Progenitor cell of endocrine pancreas (in vitro differentiated cells): ENCODE measurements at places on chromosomes 6 and 20. TPM values are rescaled to one million over a fixed set of nuclear protein-coding genes. Genes with fewer than 3 reads are reported as not detected.

- no peak for DNase-seq
- H3K36me3 ChIP-seq, result no peaks in the 10 kb centered on the region
- H3K4me1 ChIP-seq, result no peaks in the 10 kb centered on the region
Observed at GRCh38 chr20:43529457-43530153, 22.1 kb downstream of the L3MBTL1 start.

ESF1 gene
- 17.9 and 18.5 TPM in 2 replicates for total RNA-seq

CAPN11 gene
- not detected in 2 replicates for total RNA-seq

GRCh38 chr6:53692172-53692571 is 26.6 kb upstream of the KLHL31 start:
- H3K27ac ChIP-seq, result no peak overlapping the region
- H3K4me3 ChIP-seq, result no peak overlapping the region
- no peak for DNase-seq
- H3K27me3 ChIP-seq, result peaks cover 1% of the 10 kb centered on the region

GRCh38 chr20:46210672-46211330 is 92.7 kb downstream of the CD40 start:
- H3K27ac ChIP-seq, result no peak overlapping the region
- peaks cover 2% of the 10 kb centered on the region for H3K4me1 ChIP-seq
- peaks cover 39% of the 10 kb centered on the region for H3K27me3 ChIP-seq
- no peaks in the 10 kb centered on the region for H3K36me3 ChIP-seq
- H3K4me3 ChIP-seq, result no peak overlapping the region

ULBP2 gene
- total RNA-seq, result not detected in 2 replicates

TRIM31 gene
- total RNA-seq, result not detected in 2 replicates

DNA sequence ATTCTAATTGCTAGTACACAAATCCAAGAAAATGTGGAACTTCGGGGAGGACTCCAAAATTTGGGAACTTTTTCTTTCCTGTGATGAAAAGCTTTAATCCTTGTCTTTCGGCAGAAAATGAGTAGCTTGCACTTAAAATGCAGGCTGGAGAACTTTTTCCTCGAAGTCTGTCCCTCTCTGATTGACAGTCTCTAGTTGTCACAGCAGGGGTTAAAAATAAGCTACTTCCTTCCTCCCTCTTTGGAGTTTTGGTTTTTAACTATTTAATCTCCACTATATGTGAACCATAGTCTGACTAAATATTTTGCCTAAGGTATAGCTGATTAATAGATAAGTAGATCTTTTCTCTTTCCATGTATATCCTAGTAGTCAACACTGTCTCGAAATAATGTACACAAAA is 66.8 kb upstream of the MBOAT1 start:
- no peak overlapping the region for H3K4me3 ChIP-seq
- H3K27ac ChIP-seq, result no peak overlapping the region
- peaks cover 7% of the 10 kb centered on the region for H3K4me1 ChIP-seq
- H3K27me3 ChIP-seq, result peaks cover 82% of the 10 kb centered on the region
- H3K36me3 ChIP-seq, result peaks cover 3% of the 10 kb centered on the region
- no peak for DNase-seq

GRCh38 chr6:13586603-13587542 is 12.5 kb downstream of the SIRT5 start:
- peaks cover 10% of the 10 kb centered on the region for H3K36me3 ChIP-seq
- H3K27ac ChIP-seq, result no peak overlapping the region
- no peaks in the 10 kb centered on the region for H3K27me3 ChIP-seq
- no peak overlapping the region for H3K4me3 ChIP-seq
- no peak for DNase-seq

MKKS gene
- 17.8 and 18.7 TPM in 2 replicates for total RNA-seq

PI16 gene
- not detected in 2 replicates for total RNA-seq

TNNC2 gene
- total RNA-seq, result 0.67 TPM in 1 of 2 replicates, not detected in the other

DNA sequence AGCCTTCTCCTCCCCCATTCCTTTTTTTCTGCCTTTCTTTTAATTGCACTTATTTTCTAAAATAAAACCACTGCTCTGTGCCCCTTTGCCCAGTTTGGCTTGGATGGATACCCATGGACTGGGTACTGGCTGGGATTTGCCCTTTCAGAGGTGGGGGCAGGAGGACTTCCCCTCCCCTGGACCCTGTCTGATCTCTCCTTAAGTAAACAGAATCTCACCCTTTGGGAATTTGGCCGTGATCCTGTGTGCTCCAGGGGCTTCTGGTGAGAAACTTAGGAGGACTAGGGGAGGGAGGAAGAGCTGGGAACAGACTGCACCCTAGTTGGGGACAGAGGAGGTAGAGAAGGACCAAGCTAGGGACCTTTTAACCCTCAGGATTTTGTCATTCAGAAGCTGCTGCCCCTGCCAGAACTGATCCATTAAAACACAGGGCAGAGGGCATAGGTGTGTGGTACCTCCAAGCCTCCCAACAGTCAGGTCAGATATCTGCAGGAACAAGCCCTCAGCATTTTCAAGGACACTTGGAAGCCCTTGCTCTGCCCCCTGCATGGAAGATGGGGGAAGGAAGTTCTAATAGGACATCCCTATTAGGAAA is 7.3 kb downstream of the FOXP4 start:
- H3K27ac ChIP-seq, result no peak overlapping the region
- H3K4me1 ChIP-seq, result peaks cover 55% of the 10 kb centered on the region
- DNase-seq, result no peak
- H3K4me3 ChIP-seq, result no peak overlapping the region

GRCh38 chr6:130105996-130106704 is 87.8 kb downstream of the L3MBTL3 start:
- no peak overlapping the region for H3K27ac ChIP-seq
- no peak for DNase-seq
- H3K4me1 ChIP-seq, result peaks cover under 1% of the 10 kb centered on the region
- H3K36me3 ChIP-seq, result peaks cover 48% of the 10 kb centered on the region
- H3K4me3 ChIP-seq, result no peak overlapping the region

GRCh38 chr6:16285467-16286150 is 47.2 kb downstream of the GMPR start:
- H3K36me3 ChIP-seq, result no peaks in the 10 kb centered on the region
- H3K27me3 ChIP-seq, result peaks cover 7% of the 10 kb centered on the region
- no peak overlapping the region for H3K4me3 ChIP-seq
- DNase-seq, result no peak
- no peak overlapping the region for H3K27ac ChIP-seq
- peaks cover 7% of the 10 kb centered on the region for H3K4me1 ChIP-seq

ADGB gene
- 0.04 TPM in 1 of 2 replicates, not detected in the other for total RNA-seq

DNA sequence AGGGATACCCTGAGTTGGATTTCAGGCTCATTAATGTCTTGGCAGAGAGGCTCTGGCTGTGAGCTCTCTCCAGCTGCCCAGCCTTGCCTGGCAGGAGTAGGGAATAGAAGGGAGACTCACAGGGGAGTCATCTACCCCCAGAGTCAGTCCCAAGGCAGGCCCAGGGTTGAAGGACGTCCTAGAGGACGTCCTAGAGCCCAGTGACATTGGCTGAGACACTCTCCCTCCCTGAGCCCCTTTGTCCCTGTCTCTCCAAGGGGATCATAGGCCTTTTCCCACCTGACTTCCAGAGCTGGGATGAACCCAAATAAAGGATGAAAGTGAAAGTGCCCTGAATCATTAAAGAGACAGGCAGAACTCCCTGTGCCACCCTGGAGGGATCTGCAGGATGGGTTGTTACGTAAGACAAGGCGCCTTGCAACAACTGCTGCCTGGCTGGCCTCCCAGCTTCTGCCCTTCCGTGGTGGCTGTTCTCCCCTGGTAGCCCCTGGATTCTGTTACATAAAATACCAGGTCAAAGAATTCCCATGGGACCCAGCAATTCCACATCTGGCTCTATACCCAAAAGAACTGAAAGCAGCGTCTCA is 53.6 kb upstream of the SIRPA start:
- no peaks in the 10 kb centered on the region for H3K36me3 ChIP-seq
- H3K4me1 ChIP-seq, result peaks cover 2% of the 10 kb centered on the region
- H3K4me3 ChIP-seq, result no peak overlapping the region
- no peak overlapping the region for H3K27ac ChIP-seq
- H3K27me3 ChIP-seq, result peaks cover 18% of the 10 kb centered on the region

SOBP gene
- total RNA-seq, result 15.4 and 17.0 TPM in 2 replicates

MAS1L gene
- total RNA-seq, result not detected in 2 replicates

DNA sequence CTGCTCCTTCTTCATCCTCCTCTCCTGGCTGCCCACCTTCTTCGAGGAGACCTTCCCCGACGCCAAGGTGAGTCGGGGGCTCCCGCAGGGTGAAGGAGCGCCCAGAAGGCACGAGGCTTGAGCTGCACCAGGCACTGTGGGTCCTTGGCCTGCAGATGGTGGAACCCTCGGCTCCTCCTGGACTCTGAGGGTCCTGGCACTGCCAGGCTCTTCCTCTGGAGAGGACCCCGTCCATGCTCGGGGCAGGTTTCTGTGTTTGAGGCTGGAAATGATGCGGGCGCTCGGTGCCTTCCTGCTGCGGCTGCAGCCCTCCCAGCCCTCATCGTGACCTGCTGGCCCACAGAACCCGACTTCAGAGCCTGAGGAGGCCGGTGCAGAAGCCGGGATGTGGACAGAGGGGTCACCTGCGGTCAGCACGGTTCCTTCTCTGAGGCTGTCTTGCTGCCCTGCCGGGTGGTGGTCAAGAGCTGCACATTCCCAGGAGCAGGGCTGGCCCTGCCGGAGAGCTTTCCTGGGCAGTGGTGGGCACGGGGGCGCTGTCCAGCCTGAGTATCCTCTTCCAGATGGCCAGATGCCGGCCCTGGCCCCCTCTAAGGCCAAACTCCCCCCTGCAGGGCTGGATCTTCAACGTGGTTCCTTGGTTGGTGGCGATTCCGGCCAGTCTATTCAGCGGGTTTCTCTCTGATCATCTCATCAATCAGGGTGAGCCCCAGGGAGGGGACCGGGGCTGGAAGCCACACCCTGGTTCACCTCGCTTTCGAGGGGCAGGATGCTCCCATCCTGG is 11.3 kb downstream of the SLC17A9 start:
- H3K4me1 ChIP-seq, result no peaks in the 10 kb centered on the region
- no peak overlapping the region for H3K4me3 ChIP-seq
- no peaks in the 10 kb centered on the region for H3K36me3 ChIP-seq

LST1 gene
- total RNA-seq, result not detected in 2 replicates

GRCh38 chr20:33373735-33374605 is 27.3 kb downstream of the CDK5RAP1 start:
- H3K27ac ChIP-seq, result peak overlapping the region; percentile 25
- no peak overlapping the region for H3K4me3 ChIP-seq
- no peak for DNase-seq
- H3K27me3 ChIP-seq, result no peaks in the 10 kb centered on the region
- H3K36me3 ChIP-seq, result peaks cover 34% of the 10 kb centered on the region
- H3K4me1 ChIP-seq, result peaks cover 3% of the 10 kb centered on the region

CRYBG1 gene
- total RNA-seq, result 3.0 and 3.4 TPM in 2 replicates

DNA sequence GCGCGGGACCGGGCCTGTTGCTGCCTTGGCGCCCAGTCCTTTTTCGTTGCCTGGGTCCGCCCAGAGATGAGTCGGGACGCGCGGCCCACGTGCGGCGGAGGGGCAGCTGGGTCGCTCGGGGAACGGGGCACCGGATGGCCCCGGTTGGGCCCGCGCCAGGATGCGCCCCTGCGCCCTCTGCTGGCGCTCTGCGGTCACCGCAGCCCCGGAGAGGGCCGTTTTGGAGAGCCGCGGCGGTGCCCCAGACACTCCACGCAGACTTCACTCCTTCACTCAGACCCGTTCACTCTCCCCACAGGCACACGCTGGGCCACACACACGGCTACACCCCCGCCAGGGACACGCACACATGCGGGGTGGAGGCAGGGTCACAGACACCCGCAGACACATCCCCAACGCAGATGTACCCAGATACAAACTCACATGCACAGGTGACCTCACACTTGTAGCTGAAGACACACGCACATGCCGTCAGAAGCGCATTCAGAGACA is 38.8 kb downstream of the SRC start:
- peak overlapping the region; percentile 74 for H3K27ac ChIP-seq
- peaks cover 20% of the 10 kb centered on the region for H3K36me3 ChIP-seq
- H3K4me1 ChIP-seq, result peaks cover 8% of the 10 kb centered on the region

SLPI gene
- not detected in 2 replicates for total RNA-seq

DNA sequence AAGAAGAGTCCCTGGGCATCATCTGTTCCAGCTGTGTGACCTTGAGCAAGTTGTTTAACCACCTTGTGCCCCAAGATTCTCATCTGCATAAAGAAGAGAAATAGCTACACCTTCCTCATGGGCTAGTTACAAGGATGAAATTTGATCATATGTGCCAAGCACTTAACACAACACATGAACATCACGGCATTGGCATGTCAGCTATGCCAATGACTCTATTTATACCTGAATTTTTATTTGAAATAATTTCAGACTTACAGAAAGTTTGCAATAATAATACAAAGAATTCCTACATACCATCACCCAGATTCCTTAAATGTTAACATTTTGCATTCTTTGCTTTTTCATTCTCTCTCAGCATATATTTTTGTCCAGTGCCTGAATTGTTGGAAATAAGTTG is 21.0 kb upstream of the TCF15 start:
- H3K27ac ChIP-seq, result no peak overlapping the region
- peaks cover 19% of the 10 kb centered on the region for H3K27me3 ChIP-seq
- no peaks in the 10 kb centered on the region for H3K36me3 ChIP-seq
- no peak for DNase-seq
- H3K4me3 ChIP-seq, result no peak overlapping the region

DNA sequence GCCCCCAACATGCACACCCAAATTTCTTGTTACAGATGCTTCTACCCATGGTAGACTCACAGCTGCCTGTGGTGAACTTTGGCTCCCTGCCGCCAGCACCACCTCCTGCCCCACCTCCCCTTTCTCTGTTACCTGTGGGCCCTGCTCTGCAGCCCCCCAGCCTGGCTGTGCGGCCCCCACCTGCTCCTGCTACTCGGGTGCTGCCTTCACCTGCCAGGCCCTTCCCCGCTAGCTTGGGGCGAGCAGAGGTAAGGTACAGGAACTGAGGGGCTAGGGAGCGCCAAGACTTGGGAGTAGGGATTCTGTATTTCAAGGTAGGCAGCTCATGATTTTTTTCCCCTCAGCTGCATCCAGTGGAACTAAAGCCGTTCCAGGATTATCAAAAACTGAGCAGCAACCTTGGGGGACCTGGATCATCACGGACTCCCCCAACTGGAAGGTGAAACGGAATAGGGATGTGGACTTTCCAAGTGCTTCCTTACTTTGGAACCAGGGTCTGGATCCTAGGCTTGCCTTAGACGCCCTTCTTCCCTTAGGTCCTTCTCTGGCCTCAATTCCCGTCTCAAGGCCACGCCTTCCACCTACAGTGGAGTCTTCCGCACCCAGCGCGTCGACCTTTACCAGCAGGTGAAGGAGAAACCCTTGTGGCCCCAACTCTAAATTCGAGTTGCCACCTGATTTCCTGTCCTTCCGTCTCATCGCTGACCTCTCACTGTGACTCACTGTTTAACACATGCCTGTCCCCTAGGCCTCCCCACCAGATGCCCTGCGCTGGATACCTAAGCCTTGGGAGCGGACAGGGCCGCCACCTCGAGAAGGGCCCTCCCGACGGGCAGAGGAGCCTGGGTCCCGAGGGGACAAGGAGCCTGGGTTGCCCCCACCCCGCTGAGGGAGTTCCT is 15.5 kb downstream of the BAG6 start:
- H3K4me3 ChIP-seq, result no peak overlapping the region
- peaks cover 26% of the 10 kb centered on the region for H3K36me3 ChIP-seq
- no peaks in the 10 kb centered on the region for H3K4me1 ChIP-seq
- DNase-seq, result no peak
- peak overlapping the region; percentile 85 for H3K27ac ChIP-seq
